Activated T-cell treated with anti-CD3 and anti-CD28 coated beads, Interleukin-2, amount 50 U/mL, for 72 hours (primary cell): ENCODE measurements at places on chromosomes 2 and 18. TPM values are rescaled to one million over a fixed set of nuclear protein-coding genes. Genes with fewer than 3 reads are reported as not detected.

DNA sequence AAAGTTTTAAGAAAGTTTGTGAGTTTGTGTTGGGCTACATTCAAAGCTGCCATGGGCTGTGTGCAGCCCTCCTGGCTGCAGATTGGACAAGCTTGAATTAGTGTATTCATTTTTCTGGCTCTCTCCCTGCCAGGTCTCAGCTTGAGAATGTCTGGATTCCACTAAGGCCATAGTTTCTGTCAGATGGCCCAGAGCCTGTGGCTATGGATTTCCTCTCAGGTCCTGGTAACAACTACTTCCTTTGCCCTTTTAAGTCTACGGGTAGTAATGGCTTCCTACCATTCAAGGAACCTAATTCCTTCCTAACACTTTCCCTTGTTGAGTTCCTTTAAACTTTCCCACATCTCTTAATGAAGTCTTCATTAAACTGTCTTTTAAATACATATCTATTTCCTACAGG, 24.3 kb upstream of the PSMD14 start:
- H3K27me3 ChIP-seq: peaks cover 20% of the 10 kb centered on the region
- no peak overlapping the region for H3K4me3 ChIP-seq

Gene DYSF
- 0.77 TPM for total RNA-seq

GRCh38 chr2:30232801-30233130, 1.4 kb downstream of the LBH start:
- peaks cover 16% of the 10 kb centered on the region for H3K27me3 ChIP-seq
- peak overlapping the region; percentile 93 for H3K4me3 ChIP-seq
- peaks cover 18% of the 10 kb centered on the region for H3K36me3 ChIP-seq
- H3K27ac ChIP-seq: peak overlapping the region; percentile 61

Gene HAT1
- total RNA-seq: 46.9 TPM

DNA sequence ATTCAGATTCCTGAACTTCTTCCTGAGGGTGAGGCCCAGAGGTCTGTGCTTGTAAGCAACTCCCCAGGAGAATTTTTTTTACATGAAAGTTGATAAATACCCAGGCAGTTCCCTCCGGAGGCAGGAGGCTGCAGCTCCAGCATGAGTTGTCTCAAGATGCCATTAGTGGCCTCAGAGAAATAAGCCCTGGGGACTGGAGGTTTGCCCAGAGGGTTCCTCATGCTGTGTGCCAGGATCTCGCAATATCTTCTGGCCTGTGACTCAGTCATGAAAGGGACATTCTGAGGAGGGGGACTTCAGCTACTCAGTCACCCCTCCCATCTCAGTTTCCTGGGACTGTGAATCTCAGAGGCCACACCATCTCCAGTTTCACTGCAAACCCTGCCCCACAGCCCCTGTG, 49.9 kb downstream of the LYPD1 start:
- H3K4me1 ChIP-seq: no peaks in the 10 kb centered on the region
- no peaks in the 10 kb centered on the region for H3K27me3 ChIP-seq
- H3K4me3 ChIP-seq: no peak overlapping the region
- no peak for DNase-seq

DNA sequence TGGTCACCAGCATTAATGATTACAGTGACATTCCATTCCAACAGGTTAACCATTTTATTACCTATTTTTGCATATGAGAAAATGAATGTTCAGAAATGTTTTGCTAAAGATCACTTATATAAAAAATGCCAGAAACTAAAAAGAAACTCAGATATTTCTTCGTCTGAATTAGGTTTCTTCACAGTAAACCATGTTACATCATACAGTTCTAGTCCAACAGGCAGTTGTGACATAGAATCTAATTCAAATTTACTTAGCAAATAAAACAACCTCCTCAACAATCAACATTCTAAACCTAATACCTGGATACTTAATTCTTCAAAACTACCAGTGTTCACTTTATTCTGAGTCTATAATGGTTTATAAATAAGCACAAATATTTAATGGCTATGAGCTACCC, 416.3 kb upstream of the LRRTM4 start:
- no peak overlapping the region for H3K27ac ChIP-seq
- DNase-seq: no peak
- H3K27me3 ChIP-seq: no peaks in the 10 kb centered on the region

Gene RIT2
- total RNA-seq: not detected

GRCh38 chr2:10712185-10712809, 9.1 kb upstream of the ATP6V1C2 start:
- H3K4me3 ChIP-seq: peak overlapping the region; percentile 74
- H3K27ac ChIP-seq: no peak overlapping the region
- H3K36me3 ChIP-seq: no peaks in the 10 kb centered on the region
- H3K27me3 ChIP-seq: peaks cover 31% of the 10 kb centered on the region
- DNase-seq: peak; percentile 6

Gene LRRC30
- not detected for total RNA-seq
